T-helper 1 cell (primary cell): ENCODE measurements at places on chromosomes 7 and 10.

GRCh38 chr7:152975076-152975475 lies 215.5 kb downstream of the ACTR3B start:
- no peak for DNase-seq

- DNase-seq, result no peak
These were observed 19.7 kb downstream of the MET start for GRCh38 chr7:116691664-116692063.

DNA sequence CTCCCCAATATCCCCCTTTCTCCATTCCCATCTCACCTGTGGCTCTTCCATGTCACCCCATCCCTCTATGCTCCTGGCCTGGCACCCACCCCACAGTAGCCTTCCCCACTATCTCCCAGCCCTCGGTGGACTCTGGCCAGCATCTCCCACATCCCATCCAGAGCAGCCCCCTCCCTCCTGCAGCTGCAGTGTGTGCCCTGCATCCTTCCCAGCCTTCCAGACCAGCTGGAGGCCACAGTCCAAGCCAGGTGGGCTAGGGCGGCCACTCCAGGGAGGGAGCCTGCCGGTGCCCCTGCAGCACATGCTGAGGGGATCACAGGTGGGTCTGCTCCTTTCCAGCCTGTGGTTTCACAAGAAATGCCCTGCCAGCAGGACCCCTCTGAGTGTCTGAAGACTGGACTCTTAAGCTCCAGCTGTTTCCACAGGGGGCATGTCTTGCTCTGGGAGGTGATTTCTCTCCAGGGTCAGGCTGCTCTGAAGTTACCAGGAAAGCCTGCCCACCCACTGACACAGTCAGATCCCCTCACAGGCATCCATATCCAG lies 90.9 kb upstream of the PPIF start:
- DNase-seq, result no peak

DNA sequence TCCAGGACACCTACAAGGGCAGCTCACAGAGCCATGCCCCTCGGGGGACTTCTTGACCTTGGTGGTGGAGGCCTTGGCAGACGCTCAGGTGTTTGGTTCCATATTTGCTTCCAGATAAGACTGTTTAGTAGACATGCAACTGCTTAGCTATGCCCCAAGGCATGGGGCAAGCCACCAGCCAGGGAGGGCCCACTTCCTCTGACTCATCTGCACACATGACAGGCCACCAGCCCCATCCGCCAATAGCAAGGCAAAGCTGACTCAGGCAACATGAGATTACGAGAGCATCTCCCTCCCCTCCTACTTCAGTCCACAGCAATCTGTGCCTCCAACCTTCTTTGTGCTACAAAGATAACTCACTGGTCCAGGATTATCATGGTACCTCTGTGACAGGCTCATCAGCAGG lies 54.9 kb downstream of the KCNMA1 start:
- peak; percentile 9 for DNase-seq

DNA sequence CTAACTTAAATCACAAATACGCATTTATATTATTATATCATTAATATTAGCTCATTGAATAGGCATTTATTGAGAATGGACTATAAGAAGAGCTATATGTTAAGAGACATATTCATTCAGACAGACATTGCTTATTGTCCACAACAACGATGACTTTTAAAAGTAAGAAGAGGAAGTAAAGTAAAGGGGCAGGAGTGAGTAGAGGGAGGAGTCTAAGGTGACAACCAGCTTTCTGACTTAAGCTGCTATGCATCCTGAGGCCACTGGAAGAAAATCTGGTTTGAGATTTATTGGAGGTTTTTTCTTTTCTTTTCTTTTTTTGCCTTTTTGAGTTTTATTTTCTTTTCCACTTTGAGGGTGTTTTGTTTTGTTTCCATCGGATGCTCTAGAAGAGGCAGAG lies 723.5 kb downstream of the GRM8 start:
- no peak for DNase-seq

DNA sequence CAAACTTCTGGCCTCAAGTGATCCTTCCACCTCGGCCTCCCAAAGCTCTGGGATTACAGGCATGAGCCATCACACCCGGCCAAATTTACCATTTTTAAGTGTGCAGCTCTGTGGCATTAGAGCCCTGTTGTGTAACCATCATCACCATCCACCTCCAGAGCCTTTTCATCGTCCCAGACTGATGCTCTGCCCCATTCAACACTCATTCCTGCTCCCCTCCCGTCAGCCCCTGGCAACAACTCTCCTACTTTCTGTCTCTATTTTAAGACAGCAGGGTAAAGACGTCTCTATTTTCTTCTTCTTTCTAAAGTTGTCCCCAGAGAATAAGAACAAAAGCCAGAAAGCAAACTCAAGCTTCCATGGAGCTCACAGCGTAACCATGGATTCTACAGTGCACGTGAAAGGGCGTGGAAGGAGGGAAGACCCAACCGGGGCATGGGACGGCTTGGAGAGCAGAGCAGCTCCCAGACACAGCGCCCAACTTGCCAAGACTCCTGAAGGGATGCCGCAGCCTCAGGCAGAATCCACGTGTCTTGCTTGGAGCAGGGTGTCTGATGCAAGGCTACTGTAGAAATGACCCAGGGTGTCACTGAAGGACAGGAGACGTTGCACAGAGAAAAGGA lies 42.7 kb upstream of the PITRM1 start:
- DNase-seq, result no peak

- DNase-seq, result no peak
These were observed 609.0 kb downstream of the REEP3 start for GRCh38 chr10:64130152-64130551.
